ENCODE measurements at places on chromosomes 2 and 18.

GRCh38 chr2:188808947-188809355 is 165.2 kb upstream of the COL3A1 start:
- no peak for DNase-seq

DNA sequence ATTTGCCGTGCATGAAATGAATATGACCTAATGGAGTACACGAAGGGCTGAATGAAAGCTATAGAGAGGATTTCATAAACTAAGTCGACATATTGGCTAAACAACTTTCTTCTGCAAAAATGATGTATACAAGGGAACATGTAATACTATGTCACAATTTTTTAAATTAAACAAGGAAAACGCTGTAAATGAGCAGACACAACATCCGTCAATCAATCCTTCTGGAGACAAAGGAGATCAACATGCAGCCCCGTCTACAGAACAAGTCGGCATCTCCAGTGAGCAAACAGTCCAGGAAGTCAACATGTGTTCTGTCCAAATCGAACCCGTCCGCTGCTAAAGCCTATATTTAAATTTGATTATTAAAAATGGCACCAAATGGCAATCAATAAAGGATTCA is 180.8 kb downstream of the TCF4 start:
- DNase-seq, result no peak

- no peak for DNase-seq
Measured at GRCh38 chr18:57466745-57467409, 31.7 kb downstream of the ONECUT2 start.

DNA sequence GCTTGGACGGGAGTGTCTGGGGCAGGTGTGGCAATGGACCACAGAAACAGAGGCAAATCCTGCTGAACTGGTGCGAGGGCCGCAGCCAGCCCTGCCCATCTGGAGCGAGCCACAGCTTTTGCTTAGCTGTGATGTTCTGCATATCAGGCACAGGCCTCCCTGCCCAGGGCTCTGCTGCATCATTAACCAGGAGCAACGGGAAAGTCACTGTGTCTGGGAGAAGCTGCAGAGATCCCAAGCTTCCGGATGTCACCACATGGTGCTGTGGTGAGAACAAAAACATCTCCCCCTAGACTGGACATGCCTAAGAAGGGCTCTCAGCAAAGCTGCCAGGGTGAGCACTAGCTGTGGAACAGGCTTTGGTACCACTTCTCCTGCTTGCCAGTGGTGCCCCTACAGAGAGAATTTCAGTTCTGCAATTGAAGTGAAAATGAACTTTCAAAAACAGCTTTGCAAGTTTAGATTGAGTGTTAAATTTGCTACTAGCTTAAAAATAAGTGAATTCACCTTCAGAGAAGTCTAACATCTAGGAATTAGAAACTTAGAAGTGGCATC is 172.9 kb upstream of the MYT1L start:
- no peak for DNase-seq

DNA sequence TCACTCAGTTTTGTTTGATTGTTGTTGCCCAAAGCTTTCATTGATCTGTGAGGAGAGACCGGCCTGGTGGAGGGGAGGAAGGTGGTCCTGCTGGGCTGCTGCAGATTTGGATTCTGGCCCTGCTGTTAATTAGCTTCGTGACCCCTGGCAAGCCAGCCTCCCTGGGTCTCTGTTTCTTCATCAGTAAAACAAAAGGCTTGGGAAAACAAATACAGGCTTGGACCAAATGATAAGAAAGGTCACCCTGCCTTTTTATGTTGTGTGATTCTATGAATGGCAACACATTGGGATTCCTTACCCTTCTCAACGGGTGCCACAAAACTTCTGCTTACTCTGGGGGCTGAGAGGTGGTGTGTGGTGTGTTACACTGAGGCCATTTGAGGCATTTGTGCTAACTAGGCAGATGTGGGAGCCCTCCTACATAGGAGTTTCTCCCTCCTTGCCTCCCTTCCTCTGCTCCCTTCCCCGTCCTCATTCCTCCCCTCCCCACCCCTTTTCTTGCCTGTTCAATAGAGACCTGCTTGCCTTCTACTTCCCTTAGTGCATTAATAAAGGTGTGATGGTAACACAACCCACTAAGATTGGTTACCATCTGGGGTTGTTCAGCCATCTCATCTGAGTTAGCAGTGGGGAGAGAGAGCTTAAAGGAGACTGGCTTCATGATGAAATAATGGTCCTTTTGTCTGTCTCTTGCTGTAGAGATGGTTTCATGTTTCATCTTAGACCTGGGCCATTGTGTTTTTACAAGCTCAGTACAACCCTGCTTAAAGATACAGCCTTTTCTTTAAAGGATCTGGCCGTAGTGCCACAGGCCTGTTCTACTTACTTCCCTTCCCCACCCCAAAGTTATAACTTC is 96.2 kb downstream of the TANC1 start:
- no peak for DNase-seq

DNA sequence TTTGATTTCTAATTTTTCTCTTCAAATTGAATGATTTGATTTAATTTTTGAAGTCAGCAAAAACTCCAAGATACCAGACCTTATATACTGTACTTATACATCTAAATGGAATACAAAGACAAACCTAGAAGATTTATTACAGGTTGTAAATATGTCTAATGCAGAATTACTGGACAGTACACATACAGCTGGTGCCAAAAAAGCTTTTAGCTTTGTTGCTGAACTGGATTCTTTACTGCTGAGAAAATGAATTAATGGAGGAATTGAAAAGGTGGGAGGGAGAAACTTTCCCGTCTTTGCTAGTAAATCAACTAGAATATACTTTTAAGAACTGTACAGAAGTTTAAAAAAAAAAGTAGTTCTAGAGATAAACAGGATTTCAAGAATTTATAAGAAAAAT is 17.5 kb downstream of the C1D start:
- DNase-seq, result no peak

DNA sequence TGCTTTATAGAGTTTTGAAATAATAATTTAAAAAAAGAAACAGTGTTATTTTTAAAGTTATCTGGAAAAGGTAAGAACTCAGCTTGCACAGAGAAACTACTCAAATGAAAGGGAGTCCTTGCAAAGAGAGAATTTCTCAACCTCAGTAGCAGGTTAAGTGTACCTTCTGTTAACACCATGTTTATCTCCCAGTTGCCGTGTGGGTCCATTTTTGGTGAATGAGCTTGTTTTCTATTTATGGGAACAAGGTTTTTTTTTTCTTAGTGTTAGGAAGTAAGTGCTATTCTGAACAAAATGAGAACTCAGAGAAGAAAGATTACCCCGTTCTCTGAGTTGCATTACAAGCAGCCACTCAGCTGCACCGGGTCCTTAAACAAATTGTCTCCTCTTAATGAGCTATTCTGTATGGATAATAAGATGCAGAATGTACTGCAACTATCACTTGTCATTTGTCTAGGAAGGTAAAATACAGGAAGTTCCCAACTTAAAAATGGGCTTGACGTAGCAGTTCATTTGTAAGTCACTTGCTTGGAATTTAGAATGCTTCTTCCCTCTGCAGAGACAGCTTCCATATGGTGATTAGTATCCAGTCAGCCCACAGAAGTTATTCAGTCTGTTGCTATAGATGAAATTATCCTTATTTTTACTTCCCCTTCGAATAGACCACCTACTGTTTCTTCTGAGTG is 74.9 kb downstream of the LTBP1 start:
- DNase-seq, result no peak

DNA sequence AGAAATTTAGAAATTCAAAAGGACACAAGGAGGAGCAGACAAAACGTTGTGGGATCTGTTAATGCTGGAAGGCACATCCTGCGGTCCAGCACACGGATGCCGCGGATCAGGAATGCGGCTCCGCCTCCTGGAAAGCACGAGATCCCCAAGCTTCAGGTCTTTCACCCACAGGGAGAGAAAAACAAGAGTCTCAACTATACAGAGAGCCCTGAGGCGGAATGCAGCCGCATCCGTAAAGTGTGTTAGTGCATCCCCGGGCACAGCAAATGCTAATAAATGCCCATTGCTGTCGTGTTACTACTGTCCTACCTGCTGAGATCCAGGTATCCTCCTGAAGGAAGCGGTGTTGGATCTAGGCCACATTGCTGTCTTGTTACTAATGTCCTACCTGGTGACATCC is 303.9 kb downstream of the EIPR1 start:
- no peak for DNase-seq

DNA sequence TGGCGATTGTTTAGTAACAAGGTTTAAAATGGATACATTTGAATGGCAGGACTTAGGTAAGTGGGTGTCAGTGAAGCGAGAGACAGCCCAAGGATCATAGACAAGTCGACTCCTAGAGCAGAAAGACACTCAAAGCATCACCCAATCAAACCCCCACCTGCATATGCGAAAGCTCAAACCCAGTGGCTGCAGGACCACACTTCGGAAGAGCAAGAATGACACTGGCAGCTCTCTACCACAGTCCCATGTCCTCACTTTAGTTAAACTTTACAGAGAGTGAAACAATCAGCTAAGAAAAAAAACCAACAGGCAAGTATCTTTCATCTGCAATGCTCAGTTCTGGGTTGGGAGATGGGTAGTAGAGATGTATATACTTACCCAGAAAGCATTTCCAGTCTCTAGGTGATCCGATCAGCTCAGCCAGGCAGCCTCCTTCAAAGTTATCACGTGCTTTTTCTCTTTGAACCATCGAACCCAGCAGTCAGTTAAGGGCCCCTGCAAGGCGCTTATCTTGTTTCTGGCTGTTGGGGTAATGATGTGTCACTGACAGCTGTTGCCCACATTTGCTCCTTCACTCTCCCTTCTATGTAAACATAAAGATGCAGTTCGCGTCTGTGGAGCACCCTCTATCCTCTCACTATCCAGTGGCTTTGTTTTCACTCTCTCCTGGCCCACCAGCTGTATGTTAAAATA is 357.5 kb upstream of the ID2 start:
- DNase-seq, result no peak

- DNase-seq, result no peak
Measured at GRCh38 chr2:221203125-221203524, 369.0 kb downstream of the EPHA4 start.

DNA sequence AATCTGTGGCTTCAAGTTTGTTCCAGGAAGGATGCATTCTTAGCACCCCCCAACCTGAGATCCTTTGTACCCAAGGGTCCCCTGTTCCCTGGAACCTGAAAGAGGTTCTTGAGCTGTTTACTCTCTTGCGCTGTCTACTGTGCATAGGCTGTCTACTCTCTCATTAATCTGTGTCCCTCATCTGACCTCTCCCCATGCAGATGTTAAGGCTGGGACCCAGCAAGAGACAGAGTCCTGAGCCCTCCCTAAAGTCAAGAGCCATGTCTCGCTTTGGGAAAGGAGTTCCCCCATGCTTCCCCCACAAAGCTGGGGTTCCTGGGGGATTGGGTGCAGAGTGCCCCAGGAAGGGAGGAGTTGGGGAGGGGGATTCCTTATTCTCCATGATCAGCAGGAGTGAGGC is 312.9 kb downstream of the CYP26B1 start:
- no peak for DNase-seq

DNA sequence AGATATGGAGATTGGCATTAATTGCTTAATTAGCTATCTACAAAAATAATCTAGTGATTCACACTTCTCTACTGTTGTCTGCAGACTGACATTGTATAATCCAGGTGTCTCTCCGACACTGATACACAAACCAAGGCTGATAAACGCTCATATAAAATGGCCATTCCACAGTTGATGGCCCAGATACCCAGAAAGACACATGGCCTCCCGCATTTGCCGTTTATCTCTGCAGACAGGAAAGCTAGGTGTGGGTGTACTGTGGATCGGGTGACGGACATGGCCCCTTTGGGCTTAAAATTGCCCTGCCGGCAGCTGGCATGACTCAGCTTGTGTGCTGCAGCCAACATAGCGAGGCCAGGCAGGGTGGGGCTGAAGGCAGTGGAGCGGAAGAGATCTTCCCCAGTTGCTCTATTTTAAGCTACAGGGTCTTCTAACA is 18.5 kb downstream of the PMAIP1 start:
- DNase-seq, result no peak

DNA sequence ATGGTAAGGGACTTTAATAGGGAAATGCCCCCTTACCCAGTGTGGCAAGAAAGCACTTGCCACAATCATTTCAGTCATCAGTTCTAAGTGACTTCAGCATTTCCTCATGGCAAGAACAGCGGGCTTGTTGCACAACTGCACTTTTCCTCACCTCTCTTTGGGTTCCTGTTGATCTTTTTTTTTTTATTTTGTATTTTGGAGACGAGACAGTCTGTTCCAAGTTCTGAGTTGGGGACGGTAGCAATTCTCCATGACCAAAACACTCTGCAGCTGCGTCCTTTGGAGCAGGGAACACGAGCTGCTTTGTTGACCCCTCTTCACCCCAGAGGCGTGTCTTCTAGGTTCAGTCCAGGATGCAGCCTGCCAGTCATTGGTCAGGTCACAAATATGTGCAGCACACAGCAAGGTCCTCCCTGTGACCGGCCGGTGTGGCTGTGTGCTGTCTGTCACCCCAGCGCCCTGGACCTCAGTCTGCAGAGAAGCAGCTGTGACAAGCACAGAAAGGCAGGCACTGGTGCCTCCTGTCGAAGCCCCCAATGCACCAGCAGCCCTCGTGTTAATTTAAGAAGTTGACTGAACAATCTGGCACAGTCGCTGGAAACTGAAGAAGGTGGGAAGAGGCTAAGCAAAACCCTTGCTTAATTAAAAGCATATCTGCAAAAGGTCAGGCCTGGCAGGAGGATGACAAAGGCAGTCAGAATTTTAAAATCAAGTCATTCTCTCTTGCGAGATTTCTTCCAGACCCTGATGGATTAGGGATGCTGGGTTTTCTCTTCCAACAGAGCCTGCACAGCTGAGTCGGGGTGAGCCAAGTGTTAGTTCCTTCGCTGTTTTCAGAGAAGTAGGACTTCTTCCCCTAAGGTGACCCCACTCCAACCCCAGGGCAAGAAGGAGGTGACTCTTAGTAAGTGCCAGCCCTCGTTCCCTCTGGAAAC is 96.7 kb upstream of the COPS8 start:
- DNase-seq, result no peak

DNA sequence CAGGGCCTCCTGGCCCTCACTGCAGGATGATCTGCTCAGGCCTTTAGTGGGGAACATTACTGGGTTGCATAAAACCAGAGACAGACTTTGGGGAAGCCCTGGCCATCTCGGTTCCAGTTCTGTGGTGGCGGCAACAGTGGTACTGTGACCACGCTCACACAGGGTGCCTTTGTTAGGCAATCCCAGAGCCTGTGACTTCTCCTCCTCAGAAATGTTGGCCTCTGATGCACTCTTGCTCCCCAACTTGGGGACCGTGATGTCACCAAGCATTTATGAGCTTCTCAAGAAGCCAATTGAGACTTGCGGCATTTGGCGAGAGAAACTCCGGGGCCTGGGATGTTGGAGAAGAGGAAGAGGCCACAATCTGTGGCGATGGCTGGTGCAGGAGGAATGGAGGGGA is 80.9 kb upstream of the PKDCC start:
- no peak for DNase-seq

- DNase-seq, result no peak
Measured at GRCh38 chr2:206962966-206963365, 23.6 kb downstream of the CPO start.

DNA sequence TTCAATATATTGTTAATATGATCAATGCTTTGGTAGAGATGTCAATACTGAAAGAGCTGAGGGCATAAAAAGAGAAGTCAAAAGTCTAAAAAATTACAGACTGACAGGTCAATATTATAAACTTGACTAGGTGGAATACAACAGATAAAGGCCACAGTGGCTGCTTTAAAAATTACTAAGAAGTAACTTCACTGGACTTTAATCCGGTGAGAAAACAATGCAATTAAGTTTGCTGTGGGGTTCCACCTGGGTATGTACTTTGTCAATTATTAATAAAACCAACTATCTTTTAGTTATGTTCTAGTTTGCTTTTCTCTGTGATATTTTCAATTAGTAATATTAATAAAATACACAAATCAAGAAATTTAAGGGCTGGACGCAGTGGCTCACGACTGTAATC is 44.7 kb downstream of the RAPH1 start:
- DNase-seq, result no peak
